ENCODE measurements at places on chromosomes 11 and 22.

GRCh38 chr11:104690241-104690640, 208.0 kb downstream of the CASP12 start:
- no peak for DNase-seq

DNA sequence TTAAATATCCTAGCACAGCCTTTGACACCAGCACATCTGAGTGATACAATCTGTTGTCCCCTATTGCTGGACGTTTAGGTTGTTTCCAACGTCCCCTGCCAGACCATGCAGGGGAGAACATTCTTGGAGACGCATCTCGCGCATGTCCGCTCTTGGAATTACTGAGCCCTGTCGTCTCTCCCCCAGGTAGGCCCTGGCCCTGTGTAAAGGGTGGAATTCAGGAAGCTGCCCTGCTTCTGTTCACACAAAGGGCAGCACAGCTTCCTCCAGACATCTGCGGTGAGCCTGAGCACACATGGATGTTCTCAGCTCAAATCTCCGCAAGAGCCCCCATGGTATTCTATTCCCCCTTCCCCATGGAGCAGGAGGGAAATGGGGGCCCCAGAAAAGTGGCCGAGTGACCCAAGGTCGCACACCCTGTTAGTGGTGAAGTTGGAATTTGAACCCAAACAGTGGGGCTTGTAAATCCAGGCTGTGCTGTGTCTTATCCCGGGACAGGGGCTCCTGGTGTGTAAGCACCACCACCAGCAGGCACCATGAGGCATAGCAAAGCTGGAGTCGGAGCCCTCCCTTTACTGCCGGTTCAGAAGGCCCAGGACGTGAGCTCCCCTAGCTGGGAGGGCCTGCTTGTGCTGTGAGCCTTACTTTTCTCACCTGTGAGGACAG, 5.0 kb upstream of the FGF19 start:
- no peak for DNase-seq

GRCh38 chr22:32904044-32904443, 102.5 kb downstream of the TIMP3 start:
- no peak for DNase-seq

- no peak for DNase-seq
Measured at GRCh38 chr11:126546191-126546590, 190.7 kb downstream of the ST3GAL4 start.

DNA sequence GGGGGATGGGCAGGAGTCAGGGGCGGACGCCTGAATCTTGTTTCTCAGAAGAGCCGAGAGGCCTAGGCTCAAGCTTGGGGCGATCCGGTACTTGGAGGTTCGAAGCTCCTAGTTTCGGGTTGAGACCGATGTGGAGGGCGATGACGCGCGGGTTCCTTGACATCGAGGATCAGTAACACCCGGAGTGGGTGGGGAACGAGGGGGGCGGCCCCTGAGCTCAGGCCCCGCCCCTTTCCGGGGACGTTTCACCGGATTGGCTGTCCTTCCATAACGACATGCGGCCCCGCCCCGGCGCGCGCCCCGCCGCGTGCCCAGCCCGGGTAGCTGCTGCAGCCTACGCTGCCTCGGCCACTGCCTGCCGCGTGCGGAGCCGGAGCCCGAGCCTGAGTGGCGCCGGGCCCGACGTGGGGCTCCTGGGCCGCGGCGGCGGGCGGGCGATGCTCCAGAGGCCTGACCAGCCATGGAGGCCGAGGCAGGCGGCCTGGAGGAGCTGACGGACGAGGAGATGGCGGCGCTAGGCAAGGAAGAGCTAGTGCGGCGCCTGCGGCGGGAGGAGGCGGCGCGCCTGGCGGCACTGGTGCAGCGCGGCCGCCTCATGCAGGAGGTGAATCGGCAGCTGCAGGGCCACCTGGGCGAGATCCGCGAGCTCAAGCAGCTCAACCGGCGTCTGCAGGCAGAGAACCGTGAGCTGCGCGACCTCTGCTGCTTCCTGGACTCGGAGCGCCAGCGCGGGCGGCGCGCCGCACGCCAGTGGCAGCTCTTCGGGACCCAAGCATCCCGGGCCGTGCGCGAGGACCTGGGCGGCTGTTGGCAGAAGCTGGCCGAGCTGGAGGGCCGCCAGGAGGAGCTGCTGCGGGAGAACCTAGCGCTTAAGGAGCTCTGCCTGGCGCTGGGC, at the start of gene CCDC85B:
Gene CCDC85B (plus strand): TSS at position 350 of the 895 bp plus-strand sequence. CDS start 111 bp downstream, at position 461.
- DNase-seq: peak; percentile 99

DNA sequence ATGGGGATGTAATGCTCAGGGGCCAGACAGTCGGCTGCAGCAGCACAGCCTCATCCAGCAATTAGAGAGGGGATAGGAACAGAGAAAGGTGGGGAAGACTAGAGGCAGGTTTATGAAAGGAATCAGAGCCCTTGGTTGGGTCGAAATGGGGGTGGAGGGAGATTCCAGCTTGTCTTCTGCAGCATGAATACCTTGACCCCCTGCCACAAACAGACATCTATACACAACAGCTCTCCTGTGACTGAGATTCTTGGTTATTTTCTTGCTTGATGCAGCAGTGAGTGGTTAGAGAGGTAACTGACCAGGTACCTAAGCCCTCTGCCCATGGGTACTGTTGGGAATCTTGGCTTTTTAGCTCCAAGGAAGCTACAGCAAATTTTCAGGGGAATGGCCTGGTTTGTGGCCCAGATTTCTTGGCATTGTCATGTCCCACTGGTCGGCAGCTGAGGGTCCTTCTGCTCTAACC, at the start of gene TRIM49D1:
Gene TRIM49D1 (minus strand): TSS at position 51 of the 466 bp plus-strand sequence. CDS start 4,535 bp downstream, outside the sequence.
- no peak for DNase-seq

DNA sequence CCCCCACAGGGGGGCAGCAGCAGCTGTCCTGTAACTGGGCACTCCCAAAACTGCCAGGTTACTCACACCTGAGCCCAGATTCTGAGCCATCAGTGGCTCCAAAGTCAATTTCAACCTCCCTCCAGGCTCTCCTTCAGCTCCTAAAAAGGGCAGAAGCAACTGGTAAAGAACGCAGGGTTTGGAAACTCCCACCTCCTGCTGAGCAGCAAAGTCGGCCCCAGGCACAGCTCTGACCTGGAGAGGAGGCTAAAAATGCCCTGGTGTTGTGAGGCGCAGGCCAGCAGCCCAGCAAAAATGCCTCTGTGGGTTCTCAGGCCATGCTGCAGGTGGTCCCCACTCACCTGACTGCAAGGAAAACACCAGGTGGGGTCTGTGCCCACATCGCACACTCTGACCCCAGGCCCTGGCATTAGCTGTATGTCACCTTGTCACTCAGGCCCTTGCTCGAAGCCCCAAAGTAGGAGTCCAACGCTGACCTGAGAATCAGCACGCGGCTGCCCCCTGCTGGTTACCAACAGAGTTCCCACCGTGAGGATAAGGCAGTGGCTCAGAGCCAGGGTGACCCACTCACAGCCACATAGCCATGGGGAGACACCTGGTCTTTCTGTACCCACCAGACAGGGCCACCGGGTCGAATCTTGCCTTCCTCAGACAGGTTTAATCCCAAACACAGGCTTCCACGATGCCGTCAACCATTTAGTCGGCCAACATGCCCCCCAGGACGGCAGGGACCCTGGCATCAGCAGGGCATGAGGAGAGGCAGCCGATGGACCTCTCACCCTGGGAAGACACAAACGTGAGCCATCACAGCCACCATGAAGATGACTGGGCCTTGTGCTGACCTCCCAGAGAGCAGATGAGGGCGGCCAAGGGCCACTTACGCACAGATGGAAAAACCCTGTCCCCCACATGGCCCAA, 11.1 kb downstream of the POLR3H start:
- DNase-seq: peak; percentile 28

DNA sequence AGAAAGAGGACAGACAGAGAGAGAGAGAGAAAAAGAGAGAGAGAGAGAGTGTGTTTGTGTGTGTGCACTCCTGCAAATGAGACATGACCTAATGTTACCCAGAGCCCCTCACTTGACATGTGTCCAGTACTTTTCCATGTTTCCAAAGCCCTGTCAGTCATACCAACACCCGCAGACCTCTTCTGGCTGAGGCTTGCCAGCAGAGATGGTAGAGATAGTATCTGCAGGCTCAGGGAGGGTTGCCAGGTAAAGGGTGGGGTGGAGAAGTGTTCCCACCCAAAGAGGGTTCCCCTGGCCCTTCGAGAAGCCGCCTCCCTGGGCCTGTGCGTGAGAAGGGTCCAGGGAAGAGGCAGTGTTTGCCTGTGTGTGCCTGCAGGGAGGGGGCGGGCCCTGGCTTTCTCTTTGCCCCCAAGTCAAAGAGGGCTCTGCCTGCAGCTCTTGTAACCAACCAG, 40.7 kb downstream of the POU2F3 start:
- DNase-seq: no peak

DNA sequence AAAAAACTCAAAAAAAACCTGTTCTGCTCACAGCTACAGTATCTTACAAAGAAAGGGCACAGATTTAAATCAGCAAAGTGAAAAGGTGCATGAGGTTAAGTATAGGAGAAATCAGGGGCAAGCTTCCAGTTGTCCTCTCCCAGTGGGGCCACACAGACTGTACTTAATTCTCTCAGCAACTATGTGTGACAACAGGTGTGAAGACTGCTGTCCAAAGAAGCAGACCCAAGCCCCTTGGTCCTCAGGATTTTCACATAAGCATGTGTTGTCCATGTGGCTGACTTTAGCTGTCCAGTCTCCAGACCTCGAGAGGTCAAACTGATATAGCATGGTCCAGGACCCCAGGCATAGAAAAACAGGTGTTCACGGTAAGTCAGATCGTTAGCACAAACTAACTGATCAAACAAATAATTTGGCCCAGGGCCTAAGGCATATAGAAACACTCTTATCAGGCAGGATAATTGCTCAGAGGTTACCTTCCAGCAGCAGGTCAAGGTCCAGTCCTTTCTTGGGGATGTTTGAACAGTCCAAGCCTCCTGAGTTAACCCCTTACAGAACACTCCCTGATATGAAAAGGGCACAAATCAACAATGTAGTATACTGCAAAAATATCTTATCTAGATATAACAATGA, 21.1 kb upstream of the CSTF3 start:
- no peak for DNase-seq

GRCh38 chr22:19885841-19886592, 31.3 kb upstream of the GNB1L start:
- no peak for DNase-seq

- DNase-seq: no peak
Measured at GRCh38 chr11:62710001-62710345, 2.5 kb downstream of the GNG3 start.

DNA sequence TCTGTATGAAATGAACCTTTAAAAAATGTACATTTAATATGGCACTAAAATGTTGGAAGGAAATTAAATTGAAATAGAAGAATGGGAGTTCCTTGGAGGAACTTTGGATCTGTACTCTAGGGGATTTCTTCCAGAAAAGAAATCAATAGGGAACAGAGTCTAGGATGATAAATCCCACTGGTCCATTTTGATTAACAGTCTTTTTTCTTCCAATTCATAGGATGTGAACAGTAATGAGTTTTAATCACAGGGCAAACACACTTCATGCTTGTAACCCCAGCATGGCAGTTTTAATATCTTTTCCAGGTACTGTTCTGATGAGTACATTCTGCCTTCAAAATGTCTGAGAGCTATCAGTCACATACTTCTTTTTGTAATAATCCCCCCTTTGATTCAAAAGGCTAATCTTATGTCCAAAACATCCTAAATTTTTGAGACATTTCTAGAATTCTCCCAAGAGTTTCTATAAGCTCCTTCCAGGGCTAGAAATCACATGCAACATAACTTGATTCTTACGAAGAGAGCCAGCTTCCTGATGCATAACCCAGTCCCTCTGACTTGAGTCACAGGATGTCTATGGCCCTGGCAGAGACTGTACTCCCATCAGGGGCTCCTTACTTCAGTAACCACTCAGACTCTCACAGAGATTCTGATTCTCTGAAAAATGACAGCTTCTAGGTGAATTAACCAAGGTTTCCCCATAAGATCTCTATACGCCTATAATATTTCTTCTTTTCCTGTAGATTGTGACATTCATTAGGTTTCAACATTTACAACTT, 112.9 kb downstream of the SLC36A4 start:
- DNase-seq: no peak

DNA sequence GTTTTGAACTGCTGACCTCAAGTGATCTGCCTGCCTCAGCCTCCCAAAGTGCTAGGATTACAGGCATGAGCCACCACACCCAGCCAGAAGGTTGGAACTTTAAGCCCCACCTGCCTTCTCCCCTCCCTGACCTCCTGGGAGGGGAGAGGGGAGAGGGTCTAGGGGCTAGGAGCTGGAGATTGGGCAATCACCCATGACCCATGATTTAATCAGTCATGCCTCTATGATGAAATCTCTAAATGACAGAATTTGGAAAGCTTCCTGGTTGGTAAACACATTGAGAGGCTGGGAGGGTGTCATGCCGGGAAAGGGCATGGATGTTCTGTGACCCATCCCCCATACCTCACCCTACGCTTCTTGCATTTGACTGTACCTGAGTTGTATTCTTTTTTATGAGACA, 17.1 kb upstream of the TFIP11 start:
- DNase-seq: no peak

GRCh38 chr11:87423161-87423560, 385.4 kb downstream of the TMEM135 start:
- no peak for DNase-seq

DNA sequence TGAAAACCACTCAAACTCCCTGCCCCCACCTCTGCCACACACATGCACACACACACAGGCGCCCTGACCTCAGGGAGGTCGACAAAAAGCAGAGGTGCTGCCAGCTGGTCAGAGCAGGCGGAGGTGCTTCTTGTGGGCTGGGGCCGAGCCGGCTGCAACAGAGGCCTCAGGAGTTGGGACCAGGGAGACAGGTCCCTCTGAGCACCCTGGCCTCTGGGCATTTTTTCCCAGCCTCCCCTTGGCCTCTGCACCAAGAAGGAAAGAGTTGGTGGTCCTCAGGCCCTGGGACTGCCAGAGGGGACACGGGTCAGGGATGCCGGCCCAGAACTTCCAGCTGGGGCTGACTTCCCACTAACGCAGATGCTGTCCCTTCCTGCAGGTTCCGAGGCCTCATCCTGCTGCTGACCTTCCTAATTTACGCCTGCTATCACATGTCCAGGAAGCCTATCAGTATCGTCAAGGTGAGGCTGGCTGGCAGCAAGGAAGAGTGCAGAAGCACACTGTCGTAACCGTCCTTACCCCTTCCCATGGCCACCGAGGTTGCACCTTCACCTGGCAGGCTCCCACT, 13.4 kb downstream of the SLC37A2 start:
- DNase-seq: no peak

DNA sequence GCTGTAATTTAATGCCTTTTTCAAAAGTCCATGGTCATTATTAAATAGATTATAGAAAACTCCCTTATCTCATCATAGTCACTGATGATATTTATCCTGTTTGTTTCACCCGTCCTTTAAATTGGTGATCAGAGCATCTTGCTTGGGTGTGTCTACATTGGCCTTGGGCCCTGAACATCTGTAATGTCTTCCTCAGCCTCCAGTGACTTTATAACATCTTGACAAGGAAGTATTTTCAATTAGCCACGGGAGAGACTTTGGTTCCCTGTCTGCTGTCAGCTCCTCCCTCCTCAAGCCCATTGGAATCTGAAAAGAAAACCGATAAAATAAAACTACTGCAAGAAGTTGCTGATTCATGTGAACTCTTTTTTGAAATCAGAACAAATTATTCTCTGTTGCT, 116.9 kb upstream of the TTC12 start:
- no peak for DNase-seq

- no peak for DNase-seq
Measured at GRCh38 chr11:27934830-27935145, 173.2 kb downstream of the KIF18A start.
